Colonic mucosa (tissue), 4 donors: ENCODE measurements at places on chromosomes 5 and 9. TPM values are rescaled to one million over a fixed set of nuclear protein-coding genes. Genes with fewer than 3 reads are reported as not detected.

DNA sequence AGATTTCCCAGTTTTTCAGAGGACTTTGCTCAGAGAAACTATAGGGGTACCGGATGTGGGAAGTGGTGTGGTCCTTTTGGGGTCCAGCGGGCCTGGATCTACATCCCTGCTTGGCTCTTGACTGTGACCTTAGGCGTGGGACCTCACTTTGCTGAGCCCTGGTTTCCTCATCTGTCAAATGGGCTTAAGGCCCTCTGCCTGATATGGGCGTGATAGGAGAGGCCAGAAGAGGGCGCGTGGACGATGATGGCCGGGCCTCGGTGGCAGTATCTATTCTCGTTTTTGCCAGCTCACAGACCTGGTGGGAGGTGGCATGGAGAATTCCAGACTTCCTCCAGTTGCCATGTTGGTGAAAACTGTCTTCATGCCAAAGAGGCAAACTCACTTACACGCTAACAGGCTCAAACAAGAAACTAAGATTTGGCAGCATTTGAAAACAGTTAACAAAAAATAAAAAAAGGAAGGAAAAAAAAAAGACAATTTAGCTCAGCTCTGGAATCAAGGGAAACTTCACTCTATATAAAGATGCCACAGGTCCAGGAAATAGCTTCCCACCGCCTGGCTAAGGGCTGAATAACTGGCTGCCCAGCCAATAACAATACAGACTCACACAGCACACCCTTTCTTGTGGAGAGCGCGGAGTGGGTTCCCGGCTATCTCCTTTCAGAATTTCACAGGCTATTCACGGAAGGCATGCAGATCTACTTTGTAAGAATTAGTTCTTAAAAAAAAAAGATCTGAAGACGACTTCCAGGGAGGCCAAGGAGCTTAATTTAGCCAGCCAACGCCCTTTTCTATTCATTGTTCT lies 1.7 kb downstream of the SH3PXD2B start:
- peak overlapping the region; percentile 66 for H3K4me3 ChIP-seq
- no peaks in the 10 kb centered on the region for H3K36me3 ChIP-seq
- DNase-seq, result no peak
- peak overlapping the region; percentile 81 for H3K27ac ChIP-seq
- H3K4me1 ChIP-seq, result no peaks in the 10 kb centered on the region

- no peaks in the 10 kb centered on the region for H3K4me1 ChIP-seq
- H3K36me3 ChIP-seq, result no peaks in the 10 kb centered on the region
- no peak overlapping the region for H3K4me3 ChIP-seq
- no peak for DNase-seq
- no peak overlapping the region for H3K27ac ChIP-seq
Observed at GRCh38 chr5:171242521-171242920, 66.5 kb upstream of the TLX3 start.

- no peak for DNase-seq
- no peaks in the 10 kb centered on the region for H3K36me3 ChIP-seq
- no peaks in the 10 kb centered on the region for H3K4me1 ChIP-seq
- H3K27me3 ChIP-seq, result no peaks in the 10 kb centered on the region
Observed at GRCh38 chr5:56840597-56840996, 25.2 kb downstream of the MAP3K1 start.

DNA sequence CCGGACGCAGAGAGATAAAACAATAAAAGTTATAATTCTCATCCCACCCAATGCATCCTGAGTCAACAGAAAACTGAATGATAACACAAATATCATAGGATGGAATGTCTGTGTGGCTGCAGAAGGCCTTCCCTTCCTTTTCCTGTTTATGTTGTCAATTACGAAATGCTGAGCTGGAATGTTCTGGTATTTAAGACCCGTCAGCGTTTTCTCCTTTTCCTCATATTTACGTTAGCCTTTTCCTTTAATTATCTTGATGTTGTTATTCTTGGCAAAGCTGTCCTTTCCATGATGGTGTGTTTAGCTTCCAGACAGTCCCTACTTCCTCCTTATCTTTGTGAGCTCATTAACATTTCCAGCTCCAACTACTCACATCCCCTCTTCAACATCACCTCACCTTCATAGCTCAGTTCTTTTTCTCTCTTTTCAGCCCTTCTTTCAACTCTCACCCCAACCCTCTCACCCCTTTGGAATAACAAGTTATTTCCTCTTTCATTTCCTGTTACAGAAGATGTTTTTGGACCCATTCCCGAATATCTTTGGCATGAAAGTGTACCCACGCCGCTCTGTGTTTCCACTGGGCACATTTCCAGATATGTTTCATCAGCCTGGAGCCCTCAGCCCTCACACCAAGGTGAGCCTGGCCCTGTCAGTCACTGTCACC lies 221.6 kb downstream of the NR2F1-AS1 start:
- H3K27ac ChIP-seq, result no peak overlapping the region
- no peaks in the 10 kb centered on the region for H3K27me3 ChIP-seq
- no peak for DNase-seq
- H3K4me1 ChIP-seq, result no peaks in the 10 kb centered on the region
- H3K36me3 ChIP-seq, result no peaks in the 10 kb centered on the region

- H3K36me3 ChIP-seq, result no peaks in the 10 kb centered on the region
- H3K4me3 ChIP-seq, result no peak overlapping the region
- H3K27me3 ChIP-seq, result no peaks in the 10 kb centered on the region
- no peak for DNase-seq
Observed at GRCh38 chr9:4857163-4857810, 64.5 kb downstream of the RCL1 start.

- no peaks in the 10 kb centered on the region for H3K27me3 ChIP-seq
- no peak overlapping the region for H3K4me3 ChIP-seq
- no peak for DNase-seq
- no peaks in the 10 kb centered on the region for H3K4me1 ChIP-seq
- no peak overlapping the region for H3K27ac ChIP-seq
Observed at GRCh38 chr9:18507151-18507550, 33.2 kb downstream of the ADAMTSL1 start.

The JAKMIP2 gene
- 1.3 TPM for total RNA-seq

GRCh38 chr9:114031948-114032840 lies 45.9 kb downstream of the AMBP start:
- peak; percentile 13 for DNase-seq
- H3K4me3 ChIP-seq, result no peak overlapping the region
- no peaks in the 10 kb centered on the region for H3K4me1 ChIP-seq
- no peak overlapping the region for H3K27ac ChIP-seq
- no peaks in the 10 kb centered on the region for H3K36me3 ChIP-seq

GRCh38 chr5:75681125-75681830 lies 36.0 kb downstream of the POC5 start:
- H3K27ac ChIP-seq, result no peak overlapping the region
- H3K27me3 ChIP-seq, result no peaks in the 10 kb centered on the region
- no peaks in the 10 kb centered on the region for H3K4me1 ChIP-seq
- no peaks in the 10 kb centered on the region for H3K36me3 ChIP-seq
- no peak for DNase-seq
- no peak overlapping the region for H3K4me3 ChIP-seq

The SPINK6 gene
- total RNA-seq, result not detected

DNA sequence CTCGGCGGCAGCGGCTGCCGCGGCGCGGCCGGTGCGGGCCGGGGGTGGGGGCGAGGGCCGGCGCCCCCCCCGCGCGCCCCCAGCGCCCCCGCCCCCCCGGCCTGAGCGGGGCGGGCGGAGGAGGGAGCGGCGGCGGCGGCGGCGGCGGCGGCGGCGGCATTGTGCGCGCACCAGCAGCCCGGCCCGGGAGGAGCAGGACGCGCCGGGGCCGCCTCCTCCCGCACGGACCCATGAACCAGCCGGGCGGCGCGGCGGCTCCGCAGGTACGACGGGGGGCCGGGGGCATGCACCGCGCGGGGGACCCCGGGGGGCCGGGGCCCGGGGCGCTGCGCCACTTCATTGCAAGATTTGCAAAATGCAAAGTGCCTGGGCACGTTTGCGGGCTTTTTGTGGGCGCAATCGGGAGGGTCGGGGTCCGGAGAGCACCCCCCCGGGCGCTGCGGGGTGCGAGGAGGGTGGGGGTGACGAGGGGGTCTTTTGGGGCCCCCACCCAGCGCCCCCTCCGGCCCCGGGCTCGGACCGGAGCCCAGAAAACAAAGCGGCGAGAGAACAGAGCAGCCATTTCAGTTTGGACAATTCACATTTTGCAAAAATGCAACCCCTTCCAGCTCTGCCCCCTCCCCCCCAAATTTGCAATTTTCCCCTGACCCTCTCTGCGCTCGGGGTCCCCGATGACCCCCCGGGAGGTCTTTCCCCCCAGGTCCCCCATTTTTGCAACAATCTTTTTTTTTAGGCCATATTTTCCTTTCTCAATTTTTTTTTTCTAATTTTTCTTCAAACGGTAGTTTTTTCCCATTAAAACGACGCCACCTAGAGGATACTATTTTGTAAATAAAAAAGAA lies at the start of gene ZNF618:
ZNF618 (plus strand) TSS at position 159 of the 842 bp plus-strand sequence; CDS start at position 231, 72 bp downstream.
- H3K4me1 ChIP-seq, result no peaks in the 10 kb centered on the region
- no peak within 1 kb of the TSS for H3K27ac ChIP-seq
- no peaks in the 10 kb centered on the region for H3K36me3 ChIP-seq
- peak within 1 kb of the TSS; percentile 75 for H3K4me3 ChIP-seq

The MARVELD2 gene
- total RNA-seq, result 51.0 TPM

- H3K36me3 ChIP-seq, result no peaks in the 10 kb centered on the region
- H3K27me3 ChIP-seq, result no peaks in the 10 kb centered on the region
- no peak for DNase-seq
- H3K4me1 ChIP-seq, result no peaks in the 10 kb centered on the region
Observed at GRCh38 chr9:127652733-127653132, 40.7 kb downstream of the STXBP1 start.

The OGN gene
- 13.9 TPM for total RNA-seq

The PLPP7 gene
- 0.40 TPM for total RNA-seq

The PCDHAC1 gene
- 0.10 TPM for total RNA-seq

DNA sequence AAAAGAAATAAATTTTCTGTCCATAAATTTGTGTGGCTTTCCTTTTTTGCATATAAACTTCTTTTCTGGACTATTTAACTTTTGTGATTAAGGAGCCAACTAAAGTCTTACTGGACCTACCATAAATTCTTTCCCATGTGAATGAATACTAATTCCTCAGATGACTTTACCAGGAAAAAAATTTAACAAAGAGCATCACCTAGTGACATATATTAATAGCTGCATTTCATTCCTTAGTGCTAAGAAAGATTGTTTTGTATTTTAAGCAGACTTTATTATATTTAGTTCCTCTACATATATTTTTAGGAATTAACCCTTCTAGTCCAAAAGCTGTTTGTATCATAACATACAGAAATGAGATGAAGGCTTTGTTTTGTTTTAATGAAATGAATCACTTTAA lies 64.4 kb downstream of the C9orf85 start:
- H3K27me3 ChIP-seq, result no peaks in the 10 kb centered on the region
- DNase-seq, result no peak
- H3K4me3 ChIP-seq, result no peak overlapping the region
- H3K27ac ChIP-seq, result no peak overlapping the region

The APBA1 gene
- 7.5 TPM for total RNA-seq

GRCh38 chr5:88695232-88695631 lies 187.8 kb downstream of the MEF2C start:
- H3K4me1 ChIP-seq, result no peaks in the 10 kb centered on the region
- no peak for DNase-seq
- no peaks in the 10 kb centered on the region for H3K36me3 ChIP-seq
